Natural killer cell (primary cell): ENCODE measurements at places on chromosomes 6 and 20.

DNA sequence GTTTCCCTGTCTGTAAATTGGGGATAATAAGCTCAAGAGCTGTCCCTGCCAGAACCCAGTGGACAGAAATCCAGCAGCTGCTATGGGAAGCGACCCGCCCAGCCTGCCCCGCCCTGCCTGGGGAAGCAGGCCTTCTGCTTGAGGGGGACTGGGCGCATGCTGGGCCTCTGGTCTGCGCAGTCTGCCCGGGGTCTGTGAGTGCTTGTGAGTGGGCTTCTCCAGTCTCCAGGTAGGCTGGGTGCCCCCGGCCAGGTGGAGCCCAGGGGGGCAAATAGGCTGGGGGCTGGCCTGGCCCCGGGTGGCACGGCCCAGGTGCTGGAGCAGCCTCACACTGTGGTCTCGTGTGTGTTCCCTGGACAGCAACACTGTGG lies 648 bp upstream of the RBBP8NL start:
- DNase-seq, result no peak

GRCh38 chr6:116330511-116330910 lies 40.2 kb upstream of the DSE start:
- no peak for DNase-seq

GRCh38 chr6:7126754-7127153 lies 19.0 kb downstream of the RREB1 start:
- no peak for DNase-seq

DNA sequence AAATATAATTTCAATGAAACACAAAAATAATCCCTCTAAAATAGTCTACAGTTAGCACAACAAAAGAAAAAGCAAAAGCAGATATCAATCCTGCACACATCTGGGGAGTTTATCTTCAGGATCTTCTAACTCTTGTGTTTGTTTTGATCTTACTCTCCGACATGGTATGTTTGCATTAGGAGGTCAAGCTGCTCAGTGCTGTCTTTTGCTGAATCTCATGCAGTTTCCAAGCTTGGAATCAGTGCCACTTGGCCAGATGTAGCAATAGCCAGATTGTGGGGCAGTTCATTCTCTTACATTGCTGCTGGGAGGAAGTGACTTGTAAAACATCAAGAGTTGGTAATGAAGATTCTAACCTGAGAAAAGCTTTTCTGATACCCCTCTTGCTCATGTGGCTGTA lies 29.5 kb downstream of the RIOK1 start:
- DNase-seq, result no peak

- DNase-seq, result no peak
Observed at GRCh38 chr6:100461278-100461916, 3.3 kb downstream of the SIM1 start.
